ENCODE measurements at places on chromosomes 6 and 20. TPM values are rescaled to one million over a fixed set of nuclear protein-coding genes. Genes with fewer than 3 reads are reported as not detected.

DNA sequence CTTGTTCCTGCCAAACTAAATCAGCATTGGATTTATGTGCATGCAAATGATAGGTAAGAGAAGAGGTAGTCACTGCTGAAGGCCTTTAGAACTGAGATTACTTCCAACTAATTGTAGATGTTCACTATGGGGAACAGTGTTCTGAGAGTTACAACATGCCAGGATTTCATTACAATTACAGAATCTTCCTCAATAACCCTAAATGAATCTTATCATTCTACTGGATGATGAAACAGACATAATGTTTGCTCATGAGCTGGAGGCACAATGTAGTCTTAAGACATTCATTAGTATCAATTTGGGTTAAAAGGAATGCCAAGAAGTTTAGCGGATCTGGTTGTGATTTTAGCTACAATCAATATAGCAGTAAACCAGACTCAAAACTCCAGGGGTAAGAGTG lies 248.9 kb upstream of the THEMIS start:
- H3K27ac ChIP-seq = no peak overlapping the region
- no peak for DNase-seq
- no peak overlapping the region for H3K4me3 ChIP-seq
- H3K27me3 ChIP-seq = no peaks in the 10 kb centered on the region

DNA sequence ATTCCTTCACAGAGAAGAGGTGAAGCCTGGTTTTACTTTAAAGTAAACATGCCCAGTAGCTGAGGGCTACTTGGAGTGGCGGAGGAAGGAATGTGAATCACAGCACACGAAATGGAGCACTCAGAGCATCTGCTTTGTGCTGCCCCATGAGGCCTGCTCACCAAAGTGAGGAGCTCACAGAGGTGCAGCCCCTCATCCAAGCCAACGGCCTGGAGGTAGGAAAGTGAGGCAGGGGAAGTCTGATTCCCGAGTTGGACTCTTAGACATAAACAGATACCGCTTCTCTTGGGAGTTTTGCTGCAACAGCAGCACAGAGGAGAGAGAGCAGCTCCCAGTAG lies 3.6 kb downstream of the YTHDF1 start:
- no peak for DNase-seq
- H3K27ac ChIP-seq = peak overlapping the region; percentile 66
- no peak overlapping the region for H3K4me3 ChIP-seq

- DNase-seq = peak; percentile 25
- H3K4me3 ChIP-seq = no peak overlapping the region
- H3K4me1 ChIP-seq = peaks cover 2% of the 10 kb centered on the region
- H3K36me3 ChIP-seq = peaks cover 1% of the 10 kb centered on the region
- H3K27me3 ChIP-seq = no peaks in the 10 kb centered on the region
Observed at GRCh38 chr6:144782634-144783033, 497.5 kb downstream of the UTRN start.

- peak; percentile 56 for DNase-seq
- H3K27me3 ChIP-seq = peaks cover 10% of the 10 kb centered on the region
- H3K36me3 ChIP-seq = no peaks in the 10 kb centered on the region
- no peak overlapping the region for H3K27ac ChIP-seq
Observed at GRCh38 chr20:19784511-19785172, 26.6 kb downstream of the RIN2 start.

GRCh38 chr6:140849456-140849855 lies 1283.3 kb upstream of the GJE1 start:
- H3K27me3 ChIP-seq = no peaks in the 10 kb centered on the region
- H3K36me3 ChIP-seq = no peaks in the 10 kb centered on the region
- no peak overlapping the region for H3K27ac ChIP-seq
- H3K4me1 ChIP-seq = no peaks in the 10 kb centered on the region
- no peak for DNase-seq

The TRIM40 gene
- total RNA-seq = not detected

All from activated CD8-positive, alpha-beta T cell treated with anti-CD3 and anti-CD28 coated beads for 36 hours (primary cell).